ENCODE measurements at places on chromosomes 7 and 10.

GRCh38 chr7:139300390-139300789, 40.7 kb upstream of the FMC1 start:
- no peak for DNase-seq
- H3K4me3 ChIP-seq, result no peak overlapping the region
- H3K27me3 ChIP-seq, result no peaks in the 10 kb centered on the region
- no peak overlapping the region for H3K27ac ChIP-seq
- H3K36me3 ChIP-seq, result peaks cover 27% of the 10 kb centered on the region

GRCh38 chr7:25496476-25497368, 268.4 kb upstream of the NPVF start:
- H3K27me3 ChIP-seq, result peaks cover 1% of the 10 kb centered on the region
- peak overlapping the region; percentile 88 for H3K4me3 ChIP-seq
- peaks cover 6% of the 10 kb centered on the region for H3K4me1 ChIP-seq

DNA sequence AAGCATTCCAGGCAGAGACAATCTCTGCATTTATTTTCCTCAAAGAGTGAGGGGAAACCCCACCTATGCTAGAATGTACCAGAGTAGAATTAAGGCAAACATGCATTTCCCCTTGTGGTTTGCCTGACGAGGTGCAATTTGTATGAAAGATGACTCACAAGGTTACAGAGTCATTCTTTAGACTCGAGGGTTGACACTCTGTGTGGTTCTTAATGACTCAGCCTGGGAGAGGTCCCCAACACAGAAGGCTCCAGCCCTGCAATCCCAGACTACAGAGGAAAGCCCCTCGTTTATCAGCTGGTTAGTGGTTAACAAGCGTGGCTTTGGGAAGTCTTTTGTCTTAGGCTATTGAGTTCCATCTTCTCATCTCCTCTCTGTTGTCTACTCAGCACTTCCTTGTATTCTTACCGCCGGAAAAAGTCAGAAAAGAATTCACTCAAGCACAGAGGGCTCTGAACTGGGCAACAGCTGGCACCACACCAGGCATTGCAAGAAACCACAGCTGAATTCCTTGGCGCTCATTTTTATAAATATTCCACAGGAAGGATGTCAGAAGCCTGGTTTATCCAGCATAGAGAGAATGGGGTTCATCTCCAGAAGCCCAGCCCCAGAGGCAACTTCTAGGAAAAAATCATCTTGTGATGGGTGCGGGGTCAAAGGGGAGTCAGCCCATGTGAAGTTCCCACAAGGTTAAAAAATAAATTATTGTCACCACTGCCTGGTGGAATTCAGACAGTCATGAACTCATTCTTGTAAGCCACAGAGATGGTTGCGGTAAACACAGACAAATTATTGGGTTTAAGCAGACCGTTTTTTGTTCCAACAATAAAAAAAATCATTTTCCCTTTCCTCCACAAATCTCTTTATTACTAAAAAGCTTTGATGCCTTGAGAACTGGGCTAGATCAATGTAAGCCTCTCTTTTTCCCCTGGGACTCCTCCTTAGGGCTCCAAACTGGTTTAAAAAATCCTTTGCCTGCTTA, 24.5 kb upstream of the SVIL start:
- peak overlapping the region; percentile 81 for H3K4me3 ChIP-seq
- peak overlapping the region; percentile 70 for H3K27ac ChIP-seq
- H3K27me3 ChIP-seq, result no peaks in the 10 kb centered on the region
- peaks cover 26% of the 10 kb centered on the region for H3K4me1 ChIP-seq
- peak; percentile 75 for DNase-seq

- H3K36me3 ChIP-seq, result peaks cover 21% of the 10 kb centered on the region
- DNase-seq, result no peak
- no peak overlapping the region for H3K4me3 ChIP-seq
- no peak overlapping the region for H3K27ac ChIP-seq
Observed at GRCh38 chr7:68936471-68937035, 661.7 kb upstream of the AUTS2 start.

DNA sequence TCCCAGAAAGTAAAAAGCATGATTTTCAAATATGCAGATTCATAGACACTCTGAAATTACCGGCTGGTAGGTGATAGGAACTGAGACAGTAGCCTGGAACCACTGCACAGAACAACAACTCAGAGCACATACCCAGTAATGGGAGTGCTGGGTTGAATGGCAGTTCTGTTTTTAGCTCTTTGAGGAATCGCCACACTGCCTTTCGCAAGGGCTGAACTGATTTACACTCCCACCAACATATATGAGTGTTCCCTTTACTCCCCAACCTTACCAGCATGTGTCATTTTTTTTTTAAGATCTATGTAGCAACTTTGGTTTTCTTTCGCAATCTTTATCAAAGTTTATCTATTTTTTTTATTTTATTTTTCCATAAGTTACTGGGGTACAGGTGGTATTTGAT, 358.8 kb downstream of the CALN1 start:
- no peaks in the 10 kb centered on the region for H3K36me3 ChIP-seq
- H3K27me3 ChIP-seq, result no peaks in the 10 kb centered on the region
- H3K27ac ChIP-seq, result no peak overlapping the region
- no peak for DNase-seq
- H3K4me3 ChIP-seq, result no peak overlapping the region
- H3K4me1 ChIP-seq, result peaks cover 5% of the 10 kb centered on the region

- H3K27me3 ChIP-seq, result no peaks in the 10 kb centered on the region
- no peak for DNase-seq
- H3K36me3 ChIP-seq, result no peaks in the 10 kb centered on the region
- H3K27ac ChIP-seq, result no peak overlapping the region
- no peaks in the 10 kb centered on the region for H3K4me1 ChIP-seq
Observed at GRCh38 chr7:69757981-69758430, 159.7 kb downstream of the AUTS2 start.

DNA sequence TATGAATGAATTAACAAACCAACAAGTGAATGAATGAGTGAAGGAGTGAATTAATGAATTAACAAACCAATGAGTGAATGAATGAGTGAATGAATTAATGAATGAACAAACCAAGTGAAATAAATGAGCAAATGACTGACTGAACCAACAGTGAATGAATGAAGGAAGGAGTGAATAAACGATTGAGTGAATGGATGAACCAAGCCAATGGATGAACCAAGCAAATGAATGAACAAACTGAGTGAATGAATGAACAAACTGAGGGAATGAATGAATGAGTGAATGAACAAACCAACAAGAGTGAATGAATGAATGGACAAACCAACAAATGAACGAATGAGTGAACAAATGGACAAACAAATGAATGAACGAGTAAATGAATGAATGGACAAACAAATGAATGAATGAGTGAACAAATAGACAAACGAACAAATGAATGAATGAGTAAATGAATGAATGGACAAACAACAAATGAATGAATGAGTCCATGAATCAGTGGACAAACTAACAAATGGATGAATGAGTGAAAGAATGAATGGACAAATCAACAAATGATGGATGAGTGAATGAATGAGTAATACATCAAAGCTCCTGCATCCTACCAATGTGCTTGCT, 69.5 kb downstream of the NPTX2 start:
- H3K27ac ChIP-seq, result no peak overlapping the region
- no peak overlapping the region for H3K4me3 ChIP-seq
- no peaks in the 10 kb centered on the region for H3K27me3 ChIP-seq
- H3K36me3 ChIP-seq, result no peaks in the 10 kb centered on the region

GRCh38 chr10:133072196-133072595, 15.5 kb upstream of the ADGRA1 start:
- peaks cover 2% of the 10 kb centered on the region for H3K27me3 ChIP-seq
- H3K27ac ChIP-seq, result no peak overlapping the region
- no peaks in the 10 kb centered on the region for H3K4me1 ChIP-seq
- H3K36me3 ChIP-seq, result no peaks in the 10 kb centered on the region
- DNase-seq, result no peak
- H3K4me3 ChIP-seq, result no peak overlapping the region

- no peak overlapping the region for H3K27ac ChIP-seq
- H3K4me3 ChIP-seq, result no peak overlapping the region
- no peaks in the 10 kb centered on the region for H3K4me1 ChIP-seq
- no peaks in the 10 kb centered on the region for H3K36me3 ChIP-seq
- peaks cover 6% of the 10 kb centered on the region for H3K27me3 ChIP-seq
- no peak for DNase-seq
Observed at GRCh38 chr10:24277771-24278170, 68.8 kb downstream of the KIAA1217 start.

DNA sequence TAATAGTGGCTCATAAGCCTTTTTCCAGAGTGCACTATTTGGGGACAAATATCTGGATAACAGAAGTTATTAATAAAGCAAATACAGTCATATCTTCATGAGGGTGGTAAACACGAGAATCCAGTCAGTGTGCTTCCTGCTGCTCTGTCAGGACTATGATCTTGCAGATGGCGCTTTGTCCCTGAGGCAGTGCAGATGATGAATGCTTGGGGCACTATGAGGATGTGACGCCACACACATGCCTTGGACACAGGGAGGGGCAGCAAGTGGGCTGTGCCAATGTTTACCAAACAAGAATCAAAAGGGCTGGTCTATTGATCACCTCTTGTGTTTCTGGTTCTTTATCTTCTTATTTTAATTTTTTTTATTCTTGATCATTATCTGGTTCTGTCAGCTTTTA, 79.8 kb downstream of the GAD2 start:
- H3K4me3 ChIP-seq, result no peak overlapping the region
- no peak for DNase-seq
- H3K27me3 ChIP-seq, result peaks cover 7% of the 10 kb centered on the region
- H3K27ac ChIP-seq, result no peak overlapping the region

GRCh38 chr10:17918187-17918903, 33.4 kb upstream of the SLC39A12 start:
- no peak for DNase-seq
- H3K36me3 ChIP-seq, result no peaks in the 10 kb centered on the region
- H3K27ac ChIP-seq, result no peak overlapping the region
- H3K4me1 ChIP-seq, result no peaks in the 10 kb centered on the region
- H3K27me3 ChIP-seq, result peaks cover 3% of the 10 kb centered on the region
- H3K4me3 ChIP-seq, result no peak overlapping the region

DNA sequence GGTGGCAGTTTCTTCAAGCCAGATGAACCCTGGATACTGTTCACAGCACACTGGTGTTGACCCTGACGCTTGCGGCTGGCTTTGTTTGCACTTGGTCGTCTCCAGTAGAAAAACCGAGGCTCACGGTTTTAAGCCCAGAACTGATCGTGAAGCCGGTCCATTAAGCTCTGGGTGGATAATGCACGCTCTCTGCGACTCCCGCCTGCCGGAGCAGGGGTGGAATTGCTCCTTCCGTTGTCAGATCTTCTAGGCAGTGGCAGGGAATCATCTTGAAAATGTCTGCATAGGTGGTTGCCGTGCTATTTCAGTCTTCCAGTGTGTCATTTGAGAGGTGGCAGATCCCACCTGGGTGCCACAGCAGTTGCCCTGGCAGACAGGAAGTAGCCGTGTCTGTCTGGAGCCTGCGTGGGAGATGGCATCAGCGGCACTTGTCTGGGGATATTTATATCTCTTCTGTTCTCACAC, 35.9 kb upstream of the AP5Z1 start:
- peaks cover 88% of the 10 kb centered on the region for H3K4me1 ChIP-seq
- no peaks in the 10 kb centered on the region for H3K27me3 ChIP-seq
- H3K27ac ChIP-seq, result peak overlapping the region; percentile 91
- peak; percentile 55 for DNase-seq
- peak overlapping the region; percentile 74 for H3K4me3 ChIP-seq

- H3K27ac ChIP-seq, result no peak overlapping the region
- H3K4me1 ChIP-seq, result no peaks in the 10 kb centered on the region
- no peak for DNase-seq
- H3K4me3 ChIP-seq, result no peak overlapping the region
Observed at GRCh38 chr10:43049081-43049551, 27.8 kb upstream of the RET start.

GRCh38 chr7:1940402-1940786, 270.3 kb downstream of the ELFN1 start:
- H3K36me3 ChIP-seq, result peaks cover 8% of the 10 kb centered on the region
- peaks cover 42% of the 10 kb centered on the region for H3K4me1 ChIP-seq
- H3K27ac ChIP-seq, result peak overlapping the region; percentile 83
- peaks cover 2% of the 10 kb centered on the region for H3K27me3 ChIP-seq
- H3K4me3 ChIP-seq, result peak overlapping the region; percentile 97

DNA sequence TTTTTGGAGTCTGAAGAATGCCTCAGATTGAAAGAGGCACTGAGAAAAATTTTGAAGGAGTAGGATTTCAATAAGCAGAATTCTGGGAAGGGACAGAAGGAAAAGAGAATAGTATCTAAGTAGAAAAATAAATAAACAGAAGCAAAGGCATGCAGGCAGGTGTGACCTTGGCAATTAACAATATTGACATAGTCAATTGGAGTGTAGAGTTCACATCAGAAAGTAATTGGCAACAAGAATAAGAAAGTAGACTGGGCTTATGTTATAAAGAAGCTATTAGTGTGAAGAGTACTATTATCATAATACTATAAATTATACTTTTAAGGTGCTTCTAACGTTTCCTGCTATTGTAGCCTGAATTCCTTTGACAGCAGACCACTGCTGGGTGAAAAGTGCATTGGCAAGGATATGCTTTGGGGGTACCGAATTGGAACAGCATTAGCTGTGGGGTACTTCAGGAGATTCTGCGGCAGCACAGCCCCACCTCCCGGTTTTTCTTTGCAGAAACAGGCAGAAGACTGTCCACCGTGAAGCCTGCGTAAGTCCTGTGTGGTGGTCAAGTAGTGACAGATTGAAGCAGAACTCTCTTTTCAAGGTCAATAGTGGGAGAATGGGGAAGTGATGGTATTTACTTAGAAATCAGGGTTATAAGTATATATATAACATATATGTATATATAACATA, 357.0 kb downstream of the THSD7A start:
- no peak overlapping the region for H3K27ac ChIP-seq
- H3K36me3 ChIP-seq, result no peaks in the 10 kb centered on the region
- H3K27me3 ChIP-seq, result no peaks in the 10 kb centered on the region
- H3K4me3 ChIP-seq, result no peak overlapping the region

GRCh38 chr7:51019191-51019844, 236.6 kb upstream of the GRB10 start:
- no peak overlapping the region for H3K4me3 ChIP-seq
- H3K27me3 ChIP-seq, result no peaks in the 10 kb centered on the region
- H3K4me1 ChIP-seq, result no peaks in the 10 kb centered on the region

DNA sequence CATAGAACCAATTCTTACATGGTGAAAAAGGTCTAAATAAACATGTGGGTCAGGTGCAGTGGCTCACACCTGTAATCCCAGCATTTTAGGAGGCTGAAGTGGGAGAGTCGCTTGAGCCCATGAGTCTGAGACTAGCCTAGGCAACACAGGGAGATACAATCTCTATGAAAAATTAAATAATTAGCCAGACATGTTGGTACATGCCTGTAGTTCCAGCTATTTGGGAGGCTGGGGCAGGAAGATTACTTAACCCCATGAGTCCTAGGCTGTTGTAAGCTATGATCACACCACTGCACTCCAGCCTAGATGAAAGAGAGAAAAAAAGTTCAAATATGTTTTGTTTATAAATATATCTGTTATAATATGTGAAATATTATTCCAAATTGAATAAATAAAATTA, 643.6 kb downstream of the IPMK start:
- H3K27ac ChIP-seq, result no peak overlapping the region
- no peaks in the 10 kb centered on the region for H3K27me3 ChIP-seq
- no peak for DNase-seq
- no peaks in the 10 kb centered on the region for H3K36me3 ChIP-seq

- H3K4me3 ChIP-seq, result no peak overlapping the region
- no peaks in the 10 kb centered on the region for H3K4me1 ChIP-seq
- DNase-seq, result no peak
- H3K27ac ChIP-seq, result no peak overlapping the region
- H3K27me3 ChIP-seq, result peaks cover 7% of the 10 kb centered on the region
Observed at GRCh38 chr10:3391657-3392056, 219.1 kb upstream of the PITRM1 start.

Data from naive thymus-derived CD8-positive, alpha-beta T cell (primary cell).